ENCODE measurements at places on chromosomes 11 and 22. TPM values are rescaled to one million over a fixed set of nuclear protein-coding genes. Genes with fewer than 3 reads are reported as not detected.

ADORA2A gene
- 16.8 TPM for total RNA-seq

OR56B1 gene
- 1.0 TPM for total RNA-seq

MYBPC3 gene
- total RNA-seq: 1.5 TPM

OR52A1 gene
- total RNA-seq: not detected

NLRP14 gene
- 0.17 TPM for total RNA-seq

TNNI2 gene
- total RNA-seq: 7.9 TPM

VSIG2 gene
- total RNA-seq: not detected

DNA sequence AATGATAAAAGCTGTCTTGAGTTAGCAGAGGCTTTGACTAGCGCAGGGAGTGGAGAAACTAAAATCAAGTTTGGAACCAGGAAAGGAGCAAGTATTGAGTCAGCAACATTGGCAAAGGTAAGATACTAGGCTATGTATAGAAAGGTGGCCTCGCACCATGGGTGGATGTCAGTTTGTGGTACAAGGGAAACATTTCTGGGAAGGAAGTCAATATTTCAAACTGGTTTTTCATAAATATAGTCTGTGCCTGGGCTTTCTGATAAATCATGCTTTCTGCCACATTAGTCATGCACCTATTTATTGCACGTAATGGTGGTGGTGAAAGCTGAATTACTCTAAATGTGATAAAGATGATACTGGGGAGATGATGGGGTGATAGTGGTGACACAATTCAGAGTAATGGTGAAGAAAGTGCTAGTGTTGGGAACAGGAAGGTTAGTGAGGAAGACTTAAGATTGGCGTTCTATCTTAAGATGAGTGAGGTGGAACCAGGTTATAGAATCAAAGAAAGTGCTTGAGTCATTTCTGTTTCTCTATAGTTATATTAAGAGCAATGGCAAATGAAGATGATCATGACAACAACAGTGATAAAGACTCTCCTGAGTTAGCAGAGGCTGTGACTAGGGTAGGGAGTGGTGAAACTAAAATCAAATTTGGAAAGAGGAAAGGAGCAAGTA lies 729.0 kb downstream of the FAM181B start:
- DNase-seq: no peak

- DNase-seq: no peak
These were observed 90.1 kb downstream of the PDHX start for GRCh38 chr11:35006389-35007128.

DNA sequence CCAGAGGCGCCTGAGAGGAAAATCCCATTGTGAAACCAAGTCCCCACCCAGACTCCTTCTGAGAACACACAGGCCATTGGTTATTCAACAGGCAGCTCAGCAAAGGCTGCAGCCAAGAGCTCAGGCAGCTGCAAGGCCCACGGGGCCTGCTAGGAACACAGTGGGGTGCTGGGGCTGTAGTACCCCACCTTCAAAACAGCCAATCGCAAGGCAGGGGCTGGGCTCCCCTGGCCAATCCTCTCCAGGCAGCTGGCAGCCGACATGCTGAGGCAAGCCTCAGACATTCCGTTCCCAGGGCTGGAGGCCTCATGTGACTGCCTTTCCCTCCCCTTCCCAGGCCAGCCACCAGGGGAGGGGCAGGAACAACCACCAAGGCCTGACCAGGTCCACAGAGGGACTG lies 6.6 kb downstream of the PRODH start:
- DNase-seq: no peak

DNA sequence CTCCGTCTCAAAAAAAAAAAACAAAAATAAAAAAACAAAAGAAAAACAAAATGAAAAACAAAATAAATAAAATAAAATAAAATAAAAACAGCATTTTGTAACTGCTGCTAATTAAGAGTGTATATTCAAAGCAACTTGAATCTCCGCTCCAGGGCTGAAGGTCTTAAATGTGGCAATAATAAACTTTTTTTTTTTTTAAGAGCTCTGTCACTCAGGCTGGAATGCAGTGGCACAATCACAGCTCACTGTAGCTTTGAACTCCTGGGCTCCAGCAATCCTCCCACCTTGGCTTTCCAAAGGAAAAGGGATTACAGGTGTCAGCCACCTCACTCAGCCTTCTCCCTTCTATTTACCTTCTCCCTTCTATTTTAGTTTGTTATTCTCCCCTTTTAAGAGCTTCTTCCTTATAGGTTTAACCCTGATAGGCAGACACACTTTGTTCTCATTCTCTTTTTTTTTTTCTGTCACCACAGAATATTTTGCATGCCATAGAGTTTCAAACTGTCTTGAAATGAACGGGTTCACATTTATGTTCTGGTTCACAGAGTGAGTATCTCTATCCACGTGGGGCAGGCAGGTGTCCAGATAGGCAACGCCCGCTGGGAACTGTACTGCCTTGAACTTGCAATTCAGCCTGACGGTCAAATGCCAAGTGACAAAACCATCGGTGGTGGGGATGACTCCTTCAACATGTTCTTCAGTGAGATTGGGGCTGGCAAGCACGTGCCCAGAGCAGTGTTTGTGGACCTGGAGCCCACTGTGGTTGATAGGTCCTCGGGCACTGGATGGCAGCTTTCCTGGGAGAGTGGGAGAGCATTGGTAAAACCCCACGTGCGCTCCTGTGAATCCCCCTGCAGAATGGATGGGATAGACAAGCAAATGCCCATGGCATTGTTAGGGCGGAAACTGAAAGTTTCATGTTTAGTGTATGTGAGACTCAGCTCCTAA lies 19.4 kb downstream of the LRRC74B start:
- no peak for DNase-seq

DNA sequence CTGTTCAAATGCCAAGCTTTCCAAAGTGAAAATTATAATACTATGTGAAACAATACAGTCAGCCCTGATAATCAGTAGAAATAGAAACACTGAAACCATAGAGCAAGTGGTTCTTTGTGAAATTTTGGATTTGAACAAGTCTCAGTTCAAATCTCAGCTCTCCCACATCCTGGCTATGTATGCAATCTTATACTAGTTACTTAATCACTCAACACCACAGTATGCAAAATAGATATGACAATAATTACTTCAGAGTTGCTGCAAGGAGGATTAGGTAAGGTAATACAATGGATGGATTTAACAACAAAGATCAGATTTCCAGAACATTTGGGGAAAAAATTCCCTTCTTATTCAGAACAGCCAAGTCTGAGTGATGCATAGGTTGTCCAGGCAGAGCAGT lies 851.8 kb upstream of the CCDC90B start:
- DNase-seq: no peak

GRCh38 chr11:56624661-56625110 lies 10.0 kb upstream of the OR5M1 start:
- DNase-seq: no peak

DNA sequence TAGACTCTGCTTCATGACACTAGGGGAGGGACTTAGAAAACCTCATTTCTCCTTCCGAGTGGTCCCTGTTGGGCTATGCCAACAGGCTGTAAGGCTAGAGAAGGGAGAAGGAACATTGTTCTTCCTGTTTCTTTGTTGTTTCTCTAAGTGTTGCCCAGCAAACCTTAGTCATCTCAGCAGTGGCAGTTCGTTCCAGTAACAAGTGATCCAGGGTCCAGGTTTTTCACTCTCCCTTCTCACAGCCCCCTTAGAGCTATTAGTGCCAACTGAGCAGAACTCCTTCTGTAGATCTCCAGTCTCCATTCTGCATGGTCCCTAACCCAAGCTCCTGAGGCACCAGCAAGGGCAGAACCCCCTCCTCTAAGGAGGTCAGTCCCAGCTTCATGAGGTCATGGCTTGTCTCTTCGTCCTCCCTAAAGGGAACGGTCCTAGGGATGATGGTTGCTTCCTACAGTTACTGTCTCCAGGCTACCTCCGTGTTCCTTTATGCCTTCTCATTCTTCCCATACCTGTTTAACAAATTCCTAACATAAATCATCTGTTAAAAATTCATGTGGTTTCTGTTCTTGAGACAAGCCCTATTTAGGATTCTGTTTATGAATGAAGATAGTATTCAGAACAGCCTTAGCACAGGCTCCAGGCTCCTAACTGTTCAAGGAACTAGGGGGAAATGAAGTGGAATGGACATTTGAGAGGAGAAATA lies 168.6 kb upstream of the UBASH3B start:
- DNase-seq: no peak

DNA sequence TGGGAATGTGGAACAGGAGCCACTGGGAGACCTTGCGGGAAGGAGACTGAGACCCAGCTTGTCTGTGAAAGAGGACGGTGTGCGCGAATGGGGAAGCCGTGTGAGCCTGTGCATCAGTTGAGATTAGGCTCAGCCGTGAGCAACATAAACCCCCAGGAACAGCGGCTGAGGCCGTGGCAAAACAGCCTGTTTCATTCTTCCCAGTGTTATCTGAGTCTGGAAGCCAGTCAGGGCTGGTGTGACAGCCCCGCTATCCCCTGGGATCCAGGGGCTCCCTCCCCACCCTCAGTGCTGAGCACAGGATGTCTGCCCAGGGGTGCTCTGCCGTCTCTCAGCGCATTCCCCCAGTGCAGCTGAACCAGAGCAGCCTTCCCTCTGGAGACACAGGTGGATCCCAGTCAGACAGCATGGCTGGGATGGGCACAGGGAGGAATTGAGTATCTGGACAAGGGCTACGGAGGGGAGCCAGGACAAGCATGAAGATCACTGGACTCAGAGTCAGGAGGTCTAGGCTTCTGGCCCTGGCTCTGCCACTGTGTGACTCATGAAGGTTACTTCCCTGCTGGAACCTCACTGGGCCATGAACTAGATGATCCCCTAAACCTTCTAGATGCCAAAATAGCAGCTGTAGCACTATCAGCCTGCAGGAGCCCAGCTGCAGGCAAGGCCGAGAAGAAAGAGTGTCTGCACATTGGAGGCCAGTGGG lies 8.6 kb downstream of the OAF start:
- DNase-seq: no peak

DNA sequence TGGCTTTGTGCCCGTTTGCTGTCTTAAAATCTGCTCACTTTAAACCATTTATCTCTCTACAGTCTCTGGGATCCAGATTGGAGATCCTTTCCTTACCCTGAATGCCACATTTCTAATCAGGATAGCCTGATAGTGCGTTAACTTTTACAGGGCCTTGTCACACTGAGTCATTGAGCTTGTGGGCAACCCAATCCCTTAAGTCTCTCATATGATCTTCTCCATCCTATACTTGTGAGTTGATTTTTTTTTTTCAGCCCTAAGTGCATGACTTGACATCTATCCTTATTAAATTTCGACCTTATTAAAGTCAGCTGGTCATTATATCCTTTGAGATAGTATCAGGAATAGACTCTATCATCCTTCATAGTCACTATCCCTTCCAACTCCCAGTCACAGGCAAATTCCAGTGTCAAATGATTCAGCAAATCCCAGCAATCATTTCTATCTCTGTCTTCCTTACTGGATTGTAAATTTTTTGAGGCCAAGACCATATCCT lies 57.7 kb downstream of the TEAD1 start:
- DNase-seq: no peak

GRCh38 chr11:89125298-89125697 lies 52.4 kb upstream of the TYR start:
- DNase-seq: no peak
